ENCODE measurements at places on chromosomes 7 and 10.

GRCh38 chr7:72077786-72078185 lies 334.4 kb downstream of the CALN1 start:
- DNase-seq, result no peak

- DNase-seq, result no peak
Observed at GRCh38 chr10:22704471-22704911, 9.9 kb downstream of the PIP4K2A start.

DNA sequence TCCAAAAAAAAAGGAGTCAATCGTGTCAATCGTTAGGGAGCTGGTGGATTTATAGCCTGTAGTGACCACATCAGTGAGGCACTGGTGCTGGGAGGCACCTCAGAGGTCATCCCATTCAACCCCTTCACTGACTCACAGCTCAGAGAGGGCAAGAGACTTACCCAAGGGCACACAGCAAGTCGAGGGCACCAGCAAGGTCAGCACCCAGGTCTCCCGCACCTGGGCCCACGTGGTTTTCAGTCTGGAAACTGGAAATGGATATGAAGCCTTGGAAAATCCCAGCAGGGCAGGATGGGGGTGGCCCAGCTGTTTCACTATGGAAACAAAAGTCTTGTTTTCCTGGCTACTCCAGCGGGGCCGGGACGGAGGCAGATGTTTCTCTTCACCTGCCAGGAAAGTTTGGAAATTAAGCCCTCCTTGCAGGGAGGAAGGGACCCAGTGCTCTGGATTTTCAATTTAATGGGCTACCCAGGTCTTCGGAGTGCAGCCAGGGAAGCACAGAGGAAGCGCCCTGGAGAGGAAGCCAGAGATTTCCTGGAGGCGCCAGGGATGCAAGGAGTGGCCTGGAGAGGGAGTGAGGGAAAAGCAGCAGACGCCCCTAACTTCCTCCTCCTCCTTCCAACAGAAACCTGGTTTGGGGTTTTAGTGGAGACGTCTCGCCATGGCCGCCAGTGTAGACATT lies 157.2 kb upstream of the TNRC18 start:
- no peak for DNase-seq

GRCh38 chr10:114492351-114493037 lies 88.2 kb upstream of the AFAP1L2 start:
- DNase-seq, result no peak

DNA sequence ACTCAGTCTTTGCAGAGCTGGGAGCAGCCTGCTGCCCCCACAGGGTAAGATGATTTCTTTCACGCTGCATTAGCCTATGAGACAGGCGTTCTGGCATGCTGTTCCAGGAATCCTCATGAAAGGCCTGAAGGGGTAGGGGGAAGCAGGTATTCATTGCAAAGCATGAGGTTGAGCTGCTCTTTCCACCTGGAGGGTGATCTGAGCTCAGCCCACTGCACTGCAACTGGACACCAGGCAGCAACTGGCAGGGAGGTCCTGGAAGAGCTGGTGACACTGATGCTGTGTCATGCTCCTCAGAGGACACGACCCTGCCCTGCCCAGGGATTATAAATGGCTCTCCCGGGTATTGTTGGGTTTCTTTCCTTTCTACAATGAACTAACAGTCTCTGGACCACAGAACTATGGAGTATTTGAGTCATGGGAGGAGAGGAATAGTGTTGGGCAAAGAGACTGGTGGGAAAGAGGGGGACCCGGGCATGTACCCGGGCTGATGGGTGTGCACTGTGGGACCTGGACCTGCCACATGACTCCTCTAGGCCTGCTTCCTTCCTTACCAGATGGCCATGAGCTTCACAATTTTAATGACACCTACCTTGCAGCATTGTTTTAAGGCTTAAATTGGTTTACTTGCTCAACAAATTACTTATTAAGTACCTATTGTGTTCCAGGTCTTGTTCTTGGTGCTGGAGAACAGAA lies 24.3 kb downstream of the SLC25A28 start:
- DNase-seq, result no peak

- no peak for DNase-seq
Observed at GRCh38 chr7:97269741-97270140, 152.2 kb downstream of the SDHAF3 start.

All from pons (tissue), 1 donor.